ENCODE measurements at places on chromosomes 6 and 20.

DNA sequence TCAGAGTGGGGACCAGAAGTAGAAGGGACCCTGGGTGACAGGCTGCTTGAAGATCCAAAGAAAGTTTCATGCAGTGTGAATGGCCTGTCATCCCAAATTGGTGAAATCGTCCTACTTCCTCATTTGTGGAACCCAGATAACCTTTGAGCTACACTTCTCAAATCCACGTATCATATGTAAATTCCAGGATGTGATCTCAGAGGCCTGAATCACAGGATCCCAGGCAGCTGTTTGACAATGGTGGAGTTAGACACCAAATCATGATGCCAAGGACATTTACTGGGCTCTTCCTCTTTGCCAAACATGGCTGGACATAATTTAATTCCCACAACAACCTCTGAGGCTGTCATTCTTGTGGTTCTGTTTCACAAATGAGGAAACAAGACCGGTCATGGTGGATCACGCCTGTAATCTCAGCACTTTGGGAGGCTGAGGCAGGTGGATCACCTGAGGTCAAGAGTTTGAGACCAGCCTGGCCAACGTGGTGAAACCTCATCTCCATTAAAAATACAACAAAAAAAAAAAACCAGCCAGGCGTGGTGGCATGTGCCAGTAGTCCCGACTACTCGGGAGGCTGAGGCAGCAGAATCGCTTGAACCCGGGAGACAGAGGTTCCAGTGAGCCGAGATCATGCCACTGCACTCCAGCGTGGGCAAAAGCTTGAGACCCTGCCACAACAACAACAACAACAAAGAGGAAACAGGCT, 39.9 kb upstream of the TTPAL start:
- no peak for DNase-seq

DNA sequence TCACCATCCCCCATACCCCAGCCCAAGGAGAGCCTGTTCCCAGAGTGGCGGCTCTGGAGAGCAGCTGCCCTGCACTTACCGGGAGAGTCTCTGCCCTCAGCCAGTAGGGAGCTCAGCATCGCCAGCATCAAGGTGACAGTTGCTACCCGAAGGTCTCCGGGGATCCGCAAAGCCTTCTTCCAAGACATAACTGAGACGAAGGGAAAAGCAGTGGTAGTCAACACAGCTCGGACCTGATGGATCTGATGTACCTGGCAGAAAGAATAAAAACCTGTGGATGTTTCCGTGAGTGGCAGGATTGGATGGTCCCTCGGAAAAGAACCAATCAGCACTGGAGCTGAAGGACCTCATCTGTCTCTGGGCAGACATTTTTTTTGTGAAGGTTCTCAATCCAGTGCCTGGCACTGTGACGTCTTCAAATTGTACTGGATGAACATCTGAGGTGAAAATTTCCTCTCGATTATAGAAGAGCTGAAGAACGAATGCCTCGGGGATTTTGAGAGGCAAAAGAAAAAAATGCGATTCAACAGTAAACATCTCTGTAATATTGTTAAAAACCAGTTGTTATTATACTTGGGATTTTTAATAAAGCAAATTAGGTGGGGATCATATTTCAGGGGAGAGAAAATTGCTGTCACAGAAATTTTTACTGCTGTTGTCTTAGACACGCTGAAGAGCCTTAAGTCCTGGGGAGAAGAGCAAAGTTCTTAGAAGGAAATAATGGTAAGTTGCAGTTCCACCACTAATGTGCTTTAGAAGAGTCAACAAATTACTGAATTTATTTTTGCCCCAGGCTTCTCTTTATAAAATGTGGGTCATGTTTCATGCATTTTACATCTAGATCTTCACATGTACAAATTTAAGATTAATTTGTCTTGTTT, at the start of gene HLA-DQB1:
Gene HLA-DQB1 (minus strand): TSS at position 238 of the 881 bp plus-strand sequence. CDS start 50 bp downstream, at position 188.
- DNase-seq, result peak; percentile 57

- no peak for DNase-seq
Observed at GRCh38 chr6:11543919-11544518, 6.5 kb downstream of the TMEM170B start.

- no peak for DNase-seq
Observed at GRCh38 chr6:16095180-16095579, 33.7 kb upstream of the MYLIP start.

- no peak for DNase-seq
Observed at GRCh38 chr20:38864662-38865061, 59.2 kb downstream of the PPP1R16B start.

GRCh38 chr6:41505122-41506049, 40.8 kb upstream of the FOXP4 start:
- DNase-seq, result no peak

DNA sequence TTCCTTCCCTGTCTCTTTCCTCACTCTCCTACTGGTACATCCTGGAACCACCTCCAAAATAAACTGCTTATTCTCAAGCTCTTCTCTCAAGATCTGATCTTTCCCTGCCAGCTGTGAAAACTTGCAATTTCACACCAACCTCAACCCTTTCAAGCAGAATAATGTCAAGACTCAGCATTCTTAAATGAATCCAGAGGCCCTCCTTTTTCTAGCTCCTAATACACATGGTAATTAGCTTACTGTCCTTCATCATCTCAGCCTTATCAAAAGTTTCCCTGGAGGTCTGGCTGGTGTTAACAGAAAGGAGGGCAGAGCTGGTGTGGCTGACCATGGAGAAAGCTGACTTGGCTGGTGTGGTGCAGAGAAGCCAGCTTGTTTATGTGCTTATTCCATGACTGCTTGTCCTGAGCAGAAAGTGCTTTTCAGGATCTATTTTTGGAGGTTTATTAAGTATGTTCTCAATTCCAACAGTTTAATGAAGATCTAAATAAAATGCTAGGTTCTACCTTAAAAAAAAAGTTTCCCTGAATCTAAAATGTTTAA, 50.5 kb downstream of the CFAP61 start:
- DNase-seq, result no peak

DNA sequence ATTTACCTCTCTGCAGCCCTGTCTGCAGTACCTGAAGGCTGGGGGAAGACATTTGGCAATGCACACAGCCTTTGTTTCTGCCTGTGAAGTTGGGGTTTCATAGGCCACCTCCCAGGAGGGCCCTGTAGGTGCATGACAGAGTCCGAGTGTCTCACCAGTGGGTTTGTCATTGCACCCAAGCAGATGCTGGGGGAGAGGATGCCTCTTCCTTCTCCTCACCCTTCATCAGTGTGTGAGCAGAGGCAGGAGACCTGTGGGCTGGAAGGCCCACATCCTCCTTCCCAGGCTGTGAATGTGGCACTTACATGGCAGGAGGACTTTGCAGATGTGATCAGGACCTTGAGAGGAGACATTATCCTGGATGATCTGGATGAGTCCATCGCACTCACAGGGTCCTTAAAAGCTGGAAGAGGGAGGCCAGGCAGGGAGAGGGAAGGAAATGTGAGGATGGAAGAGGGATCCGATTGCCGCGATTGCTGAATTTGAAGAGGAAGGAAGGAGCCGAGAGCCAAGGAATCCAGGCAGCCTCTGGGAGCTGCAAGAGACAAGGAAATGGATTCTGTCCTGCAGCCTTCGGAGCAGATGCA, 30.4 kb downstream of the SYNJ2 start:
- no peak for DNase-seq

DNA sequence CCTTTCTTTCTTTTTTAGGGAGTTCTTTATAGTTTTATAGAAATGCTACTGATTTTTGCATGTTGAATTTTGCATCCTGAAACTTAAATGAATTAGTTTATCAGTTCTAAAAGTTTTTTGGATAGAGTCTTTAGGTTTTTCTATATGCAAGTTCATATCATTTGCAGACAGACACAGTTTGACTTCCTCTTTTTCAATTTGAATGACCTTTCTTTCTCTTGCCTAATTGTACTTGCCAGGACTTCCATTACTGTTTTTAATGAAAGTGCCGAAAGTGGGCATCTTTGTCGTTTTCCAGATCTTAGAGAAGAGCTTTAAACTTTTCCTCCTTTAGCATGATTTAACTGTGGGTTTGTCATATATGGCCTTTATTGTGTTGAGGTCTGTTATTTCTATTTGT, 21.1 kb upstream of the EDN1 start:
- DNase-seq, result no peak

DNA sequence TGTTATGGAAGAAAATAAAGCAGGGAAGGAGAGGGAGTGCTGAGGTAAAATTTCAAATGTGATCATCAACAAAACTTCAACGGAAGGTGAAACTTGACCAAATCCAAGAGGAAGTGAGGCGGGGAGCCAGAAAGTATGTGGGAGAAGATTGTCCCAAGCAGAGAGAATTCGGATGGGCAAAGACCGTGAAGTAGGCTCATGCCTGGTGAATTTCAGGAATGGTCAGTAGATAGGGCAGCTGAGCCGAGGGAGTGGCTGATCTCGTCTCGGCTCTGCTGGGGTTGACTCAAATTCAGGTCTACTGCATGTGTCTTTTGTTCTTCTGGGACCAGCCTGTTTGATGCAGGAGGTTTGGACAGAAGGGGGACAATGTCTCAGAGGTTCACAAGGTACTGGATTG, 7.0 kb upstream of the CSNK2A1 start:
- no peak for DNase-seq

GRCh38 chr6:2542858-2543218, 207.9 kb downstream of the MYLK4 start:
- DNase-seq, result peak; percentile 78

Measured in activated T-helper 1 cell treated with anti-CD3 and anti-CD28 coated beads, Interleukin-12 subunit alpha, Interleukin-12 subunit beta, Interleukin-2, Interleukin-4 antibody, amounts not matched to agents 30 ng/mL and 10 ng/mL and 1 ng/mL, durations not matched to agents 14 hours and 24 hours and 36 hours (primary cell).